ENCODE measurements at places on chromosomes 1 and 21. TPM values are rescaled to one million over a fixed set of nuclear protein-coding genes. Genes with fewer than 3 reads are reported as not detected.

DNA sequence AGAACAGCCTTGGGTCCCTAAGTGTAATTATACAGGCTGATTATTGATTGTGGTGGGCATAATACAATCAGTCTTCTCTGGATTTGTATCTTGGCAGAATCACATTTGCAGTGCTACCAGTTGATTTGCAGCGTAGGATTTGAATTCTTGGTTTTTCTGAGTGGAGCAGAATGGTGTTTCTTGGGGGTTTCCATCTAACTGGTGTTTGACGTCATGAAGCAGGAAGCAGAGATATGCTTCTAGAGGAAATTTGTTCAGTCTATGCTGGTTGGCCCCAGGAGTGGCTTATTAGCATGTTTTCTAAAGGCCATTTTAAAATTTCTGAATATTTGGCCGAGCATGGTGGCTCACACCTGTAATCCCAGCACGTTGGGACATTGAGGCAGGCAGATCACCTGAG lies 3.4 kb downstream of the CTTNBP2NL start:
- H3K27ac ChIP-seq = no peak overlapping the region
- peaks cover 21% of the 10 kb centered on the region for H3K4me1 ChIP-seq
- peaks cover 37% of the 10 kb centered on the region for H3K27me3 ChIP-seq
- no peak for DNase-seq
- H3K4me3 ChIP-seq = no peak overlapping the region

- peaks cover 44% of the 10 kb centered on the region for H3K36me3 ChIP-seq
- peaks cover 18% of the 10 kb centered on the region for H3K4me1 ChIP-seq
- DNase-seq = no peak
- H3K27me3 ChIP-seq = no peaks in the 10 kb centered on the region
- no peak overlapping the region for H3K4me3 ChIP-seq
These were observed 68.9 kb downstream of the KIAA0319L start for GRCh38 chr1:35488336-35488735.

DNA sequence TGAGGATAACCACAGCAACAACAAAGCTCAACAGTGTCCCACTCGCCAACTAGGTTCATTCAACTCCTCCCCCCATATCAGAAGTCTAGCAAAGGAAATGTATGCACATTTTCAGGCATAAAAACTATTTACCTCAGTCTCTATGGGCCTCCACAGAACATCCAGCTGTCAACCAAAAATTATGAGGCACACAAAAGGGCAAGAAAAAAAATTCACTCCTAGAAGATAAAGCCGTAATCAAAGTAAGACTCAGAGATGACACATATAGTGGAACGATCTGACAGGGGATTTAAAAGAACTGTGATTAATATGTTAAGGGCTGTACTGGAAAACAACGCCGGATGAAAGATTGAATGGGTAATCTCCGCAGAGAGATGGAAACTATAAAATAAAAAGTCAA lies 158.7 kb downstream of the NTPCR start:
- no peaks in the 10 kb centered on the region for H3K27me3 ChIP-seq
- H3K4me1 ChIP-seq = peaks cover 22% of the 10 kb centered on the region
- no peak for DNase-seq
- peaks cover 12% of the 10 kb centered on the region for H3K36me3 ChIP-seq

Gene DEGS1
- total RNA-seq = 71.3 TPM

Gene SELL
- total RNA-seq = 192 TPM
